WTC11 (cell line): ENCODE measurements at places on chromosomes 7 and 10. TPM values are rescaled to one million over a fixed set of nuclear protein-coding genes. Genes with fewer than 3 reads are reported as not detected.

DNA sequence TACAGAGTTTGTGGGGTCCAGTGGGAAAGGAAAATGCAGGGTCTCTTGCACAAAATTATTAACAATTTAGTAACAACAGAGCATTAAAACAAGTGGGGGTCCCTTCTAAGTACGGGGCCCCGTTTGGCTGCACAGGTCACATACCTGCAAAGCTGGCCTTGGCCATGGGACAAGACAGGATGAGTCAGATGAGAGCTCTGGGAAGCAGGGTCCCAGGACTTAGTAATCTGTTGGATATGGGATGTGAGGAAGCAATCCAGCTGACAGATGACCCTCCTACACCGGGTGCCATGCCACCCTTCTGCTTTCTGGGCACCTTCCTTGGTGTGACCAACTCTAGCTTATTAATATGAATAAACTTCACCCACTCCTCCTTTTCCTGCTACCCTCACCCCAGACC is 3.2 kb upstream of the DUSP5 start:
- no peak for DNase-seq

The GPR26 gene
- 0.05 to 0.07 TPM (median 0.07 TPM) in 3 replicates for total RNA-seq

DNA sequence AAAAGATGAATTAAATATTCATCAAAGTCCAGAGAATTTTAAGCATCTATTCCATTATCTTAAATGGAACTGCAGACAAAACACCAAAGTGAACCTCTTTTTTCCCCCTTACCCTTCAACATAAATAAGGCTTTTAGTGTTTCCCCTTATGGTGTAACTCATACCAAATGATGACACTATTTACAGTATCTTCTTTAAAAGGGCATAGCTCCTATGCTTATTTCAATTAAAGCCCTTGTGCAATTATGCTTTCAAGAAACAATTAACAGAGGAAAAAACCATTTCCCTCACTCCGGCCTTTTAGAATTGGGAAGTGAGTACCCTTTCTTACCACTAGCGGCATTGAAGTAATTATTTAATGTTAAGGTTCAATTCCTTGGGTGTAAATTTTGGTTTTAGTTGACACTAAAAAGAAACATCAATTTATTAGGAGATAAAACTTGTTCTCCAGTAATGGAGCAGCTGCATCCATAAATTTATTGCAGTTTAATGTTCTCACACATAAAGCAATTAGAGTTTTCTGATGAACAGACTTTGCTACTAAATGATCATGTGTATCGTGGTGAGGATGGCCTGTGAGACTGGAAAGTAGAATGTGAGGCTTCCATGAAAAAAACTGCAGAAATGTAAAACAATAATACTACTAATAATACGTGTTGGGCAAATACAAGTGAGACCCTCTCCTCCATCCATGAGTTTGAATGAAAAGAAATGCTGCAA is 661.3 kb downstream of the PARD3 start:
- no peak for DNase-seq

DNA sequence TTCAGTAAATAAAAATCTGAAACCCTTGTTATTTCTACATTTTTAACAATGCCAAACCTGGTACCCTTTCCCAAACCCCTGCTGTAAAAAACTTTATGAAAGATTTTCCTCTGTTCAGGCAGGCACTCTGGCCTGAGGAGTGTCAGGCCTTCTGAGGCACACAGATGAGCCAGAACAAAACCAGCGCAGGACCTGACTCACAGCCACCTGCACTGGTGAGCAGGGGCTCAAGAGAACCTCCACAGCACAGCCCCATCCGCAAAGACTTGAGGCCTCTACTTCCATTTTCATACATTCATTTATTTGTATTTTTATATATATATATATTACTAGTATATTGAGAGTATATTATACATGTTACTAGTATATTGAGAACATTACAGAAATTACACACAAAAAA is 49.4 kb downstream of the COBL start:
- no peak for DNase-seq

The SLC26A5 gene
- total RNA-seq: 0.15 to 0.46 TPM (median 0.41 TPM) in 3 replicates

GRCh38 chr7:148650232-148650858 is 48.4 kb upstream of the CUL1 start:
- no peak for DNase-seq

- no peak for DNase-seq
Measured at GRCh38 chr10:112402917-112403316, 29.0 kb downstream of the ACSL5 start.

The SPDYE11 gene
- total RNA-seq: not detected in 3 replicates

GRCh38 chr7:158957510-158957906 is 101.2 kb downstream of the DYNC2I1 start:
- DNase-seq: no peak

DNA sequence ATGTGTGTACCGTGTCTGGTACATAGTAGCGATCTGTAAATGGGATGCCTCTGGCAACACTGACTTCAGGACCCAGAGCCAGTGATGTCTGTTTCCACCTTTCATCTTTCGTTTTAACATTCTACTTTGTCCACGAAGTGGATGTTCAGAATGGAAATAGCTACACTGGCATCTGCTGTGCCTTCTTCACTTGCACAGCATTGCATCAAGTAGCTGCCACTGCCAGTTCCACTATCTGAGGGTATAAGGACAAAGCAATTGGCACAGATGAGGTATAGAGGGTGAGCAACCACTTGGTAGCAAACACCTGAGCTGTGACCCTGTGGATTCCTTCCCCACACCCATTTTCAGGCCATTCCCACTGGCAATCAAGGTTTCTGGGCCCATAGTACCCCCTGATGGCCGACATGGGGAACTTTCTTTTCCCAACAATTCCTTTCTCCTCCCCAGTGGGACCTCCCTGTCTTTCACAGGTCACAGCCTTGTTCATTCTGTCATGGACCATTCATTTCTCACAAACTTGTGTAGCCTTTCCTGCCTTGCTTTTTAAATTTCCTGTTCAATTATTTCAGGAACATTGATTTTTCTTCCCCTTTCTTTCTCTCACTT is 4.0 kb downstream of the ITGA8 start:
- DNase-seq: peak; percentile 35

The ZYX gene
- 166 to 179 TPM (median 167 TPM) in 3 replicates for total RNA-seq

DNA sequence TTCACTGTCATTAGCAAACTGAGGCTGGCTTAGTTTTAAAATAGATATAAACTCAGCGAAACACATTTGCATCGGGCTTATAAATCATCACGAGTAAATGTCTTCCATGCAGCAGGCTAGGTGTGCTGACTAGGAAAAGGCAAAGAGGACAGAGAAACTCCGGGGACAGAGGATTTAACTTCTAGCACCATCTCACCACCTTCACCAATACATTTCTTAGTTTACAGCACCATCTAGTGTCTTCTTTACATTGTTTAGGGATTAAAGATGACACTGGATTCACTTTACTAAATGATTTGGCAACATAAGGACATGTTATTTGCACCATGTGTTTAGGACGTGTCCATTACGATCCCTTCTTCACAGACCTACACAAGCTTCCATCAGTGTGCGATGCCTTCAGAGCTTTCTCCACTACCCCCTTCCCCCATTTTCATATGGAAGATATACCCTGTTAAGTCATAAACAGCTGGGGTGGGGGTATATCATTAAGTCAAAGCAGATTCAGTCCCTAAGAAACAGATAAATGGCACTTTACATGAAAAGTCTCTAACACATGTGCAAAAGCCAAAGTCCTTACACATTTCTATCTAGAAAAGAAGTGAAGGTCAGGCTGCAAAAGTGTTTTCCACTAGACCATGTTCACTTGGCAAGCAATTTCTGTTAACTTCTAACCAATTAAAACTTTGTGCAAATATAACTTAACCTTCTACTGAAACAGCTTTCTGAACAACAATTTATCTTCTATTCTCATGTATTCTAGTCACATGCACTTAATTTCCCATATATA is 103.3 kb downstream of the GRB10 start:
- no peak for DNase-seq

GRCh38 chr7:90708841-90709317 is 112.8 kb downstream of the CDK14 start:
- DNase-seq: peak; percentile 42

GRCh38 chr10:90007226-90007625 is 305.8 kb downstream of the KIF20B start:
- DNase-seq: no peak

GRCh38 chr10:22846294-22846693 is 81.6 kb upstream of the ARMC3 start:
- no peak for DNase-seq

DNA sequence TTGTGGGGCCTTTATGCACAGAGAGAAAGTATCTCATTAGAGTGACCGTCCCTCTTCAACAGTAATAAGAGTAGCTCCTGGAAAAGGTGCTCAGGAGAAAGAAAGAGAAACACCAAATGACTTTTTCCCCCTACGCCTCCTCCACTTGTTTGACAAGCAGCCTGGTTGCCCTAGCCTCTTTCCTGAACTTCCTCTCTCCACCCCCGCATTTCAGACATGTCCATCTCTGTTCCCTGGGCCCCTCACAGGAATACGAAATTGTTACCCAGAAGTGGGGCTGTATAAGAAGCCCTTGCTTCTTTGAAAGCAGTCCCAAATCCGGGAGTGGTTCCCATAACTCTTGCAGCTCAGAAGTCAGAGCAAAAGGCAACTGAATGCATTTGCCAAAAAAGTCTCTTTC is 119.6 kb upstream of the ADO start:
- DNase-seq: no peak

The SFRP4 gene
- total RNA-seq: 0.07 to 0.24 TPM (median 0.09 TPM) in 3 replicates

The KIAA1549 gene
- 16.3 to 18.7 TPM (median 17.2 TPM) in 3 replicates for total RNA-seq

GRCh38 chr10:114482480-114483304 is 78.4 kb upstream of the AFAP1L2 start:
- DNase-seq: no peak

The NUTM2B gene
- 0.20 to 0.34 TPM (median 0.34 TPM) in 3 replicates for total RNA-seq

GRCh38 chr7:80273327-80273726 is 138.7 kb downstream of the GNAI1 start:
- DNase-seq: no peak

The DNAJC12 gene
- total RNA-seq: 0.94 to 1.8 TPM (median 1.5 TPM) in 3 replicates

DNA sequence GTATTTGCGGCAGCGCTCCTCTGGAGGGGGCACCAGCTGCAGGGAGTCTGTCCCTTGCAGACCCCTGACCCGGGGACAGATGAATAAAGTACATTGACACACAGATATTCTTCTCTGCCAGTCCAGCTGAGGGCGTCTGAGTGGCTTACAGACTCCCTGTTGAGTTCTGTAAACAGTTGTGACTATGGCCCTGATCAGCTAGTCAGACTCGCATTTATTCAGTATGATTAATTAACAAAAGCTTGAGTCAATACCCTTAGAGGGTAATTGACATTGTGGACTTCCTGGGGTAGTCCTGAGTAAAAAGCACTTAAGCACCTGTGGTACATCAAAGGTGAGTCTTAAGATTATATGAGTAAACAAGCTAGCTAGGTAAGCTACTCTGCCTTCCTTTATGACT is 21.0 kb downstream of the ANKRD30A start:
- DNase-seq: no peak

DNA sequence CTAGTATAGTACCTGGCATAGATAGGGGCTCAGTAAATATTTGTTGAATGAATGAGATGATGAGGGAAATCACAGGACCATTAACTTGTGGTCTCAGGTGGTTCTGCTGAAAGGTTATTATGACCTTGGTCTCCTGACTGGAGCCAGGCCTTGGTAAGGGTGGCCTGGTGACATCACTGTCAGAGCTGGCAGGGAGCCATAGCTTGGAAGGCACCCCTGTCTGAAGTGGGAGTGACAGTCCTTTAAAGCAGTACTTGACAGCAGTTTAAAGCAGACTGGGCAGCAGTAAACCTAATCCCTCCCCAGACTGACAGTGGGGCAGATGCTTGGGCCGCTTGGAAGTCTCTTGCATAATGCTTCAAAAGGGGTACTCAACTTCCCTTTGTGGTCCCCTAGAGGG is 13.4 kb downstream of the DPCD start:
- no peak for DNase-seq

The EXOC6 gene
- total RNA-seq: 4.4 to 5.0 TPM (median 4.5 TPM) in 3 replicates

GRCh38 chr7:17709599-17709998 is 230.7 kb downstream of the SNX13 start:
- DNase-seq: no peak

The PRSS58 gene
- not detected in 3 replicates for total RNA-seq
